ENCODE measurements at places on chromosomes 12 and 14. TPM values are rescaled to one million over a fixed set of nuclear protein-coding genes. Genes with fewer than 3 reads are reported as not detected.

CCDC175 gene
- not detected for total RNA-seq

FAM181A gene
- total RNA-seq: not detected

EIF2S3B gene
- 0.99 TPM for total RNA-seq

GPRC5D gene
- not detected for total RNA-seq

GALNT8 gene
- 0.63 TPM for total RNA-seq

GPATCH2L gene
- 48.0 TPM for total RNA-seq

SPTB gene
- total RNA-seq: under 0.01 TPM

RFX4 gene
- not detected for total RNA-seq

RNASE7 gene
- total RNA-seq: not detected

RTL1 gene
- total RNA-seq: not detected

DBX2 gene
- not detected for total RNA-seq

PPP4R4 gene
- total RNA-seq: 0.85 TPM

CATSPERB gene
- not detected for total RNA-seq

ETFRF1 gene
- total RNA-seq: 8.3 TPM

TMEM179 gene
- not detected for total RNA-seq

KRT81 gene
- total RNA-seq: 0.18 TPM

STXBP6 gene
- not detected for total RNA-seq

FRMD6 gene
- 241 TPM for total RNA-seq

SERPINA9 gene
- total RNA-seq: not detected

DHH gene
- total RNA-seq: 7.8 TPM

CMA1 gene
- total RNA-seq: not detected

MEG3 gene
- 12.6 TPM for total RNA-seq

ACOT4 gene
- total RNA-seq: 0.27 TPM

TAS2R9 gene
- total RNA-seq: 0.09 TPM

ZNF384 gene
- 9.0 TPM for total RNA-seq

SLIRP gene
- 234 TPM for total RNA-seq

A2M gene
- total RNA-seq: 31.1 TPM

GYS2 gene
- not detected for total RNA-seq

MYF5 gene
- not detected for total RNA-seq

MUCL1 gene
- not detected for total RNA-seq

CRADD gene
- total RNA-seq: 10.2 TPM

TMPRSS12 gene
- not detected for total RNA-seq

CACNA2D4 gene
- 0.81 TPM for total RNA-seq

CYP27B1 gene
- 0.54 TPM for total RNA-seq

CMKLR1 gene
- 0.28 TPM for total RNA-seq

PMCH gene
- 0.09 TPM for total RNA-seq

CD27 gene
- total RNA-seq: 0.09 TPM

INHBC gene
- not detected for total RNA-seq

MLH3 gene
- 21.7 TPM for total RNA-seq

PROX2 gene
- total RNA-seq: not detected

TAS2R50 gene
- 1.8 TPM for total RNA-seq

Measured in endothelial cell of coronary artery (primary cell).